ENCODE measurements at places on chromosomes 6 and 20.

DNA sequence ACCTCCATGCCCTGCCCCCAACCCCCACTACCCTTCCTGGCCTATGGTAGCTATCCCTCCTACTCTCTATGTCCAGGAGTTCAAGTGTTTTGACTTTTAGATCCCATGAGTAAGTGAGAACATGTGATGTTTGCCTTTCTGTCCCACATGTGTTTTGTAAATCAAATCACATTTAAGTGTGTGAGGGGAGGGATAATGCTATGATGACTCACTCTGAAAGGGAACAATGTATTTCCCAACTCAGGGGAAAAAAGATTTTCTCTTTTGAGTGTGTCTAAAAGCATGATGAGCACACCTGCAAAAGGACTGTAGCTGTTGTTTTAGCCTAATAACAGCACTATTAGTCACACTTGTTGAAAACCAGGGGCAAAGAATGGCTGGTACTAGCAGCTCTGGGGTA, 193.7 kb downstream of the GJA10 start:
- peak overlapping the region; percentile 10 for H3K4me3 ChIP-seq
- peaks cover 77% of the 10 kb centered on the region for H3K4me1 ChIP-seq
- peak overlapping the region; percentile 43 for H3K27ac ChIP-seq
- H3K36me3 ChIP-seq = peaks cover 1% of the 10 kb centered on the region
- H3K27me3 ChIP-seq = no peaks in the 10 kb centered on the region
- no peak for DNase-seq

DNA sequence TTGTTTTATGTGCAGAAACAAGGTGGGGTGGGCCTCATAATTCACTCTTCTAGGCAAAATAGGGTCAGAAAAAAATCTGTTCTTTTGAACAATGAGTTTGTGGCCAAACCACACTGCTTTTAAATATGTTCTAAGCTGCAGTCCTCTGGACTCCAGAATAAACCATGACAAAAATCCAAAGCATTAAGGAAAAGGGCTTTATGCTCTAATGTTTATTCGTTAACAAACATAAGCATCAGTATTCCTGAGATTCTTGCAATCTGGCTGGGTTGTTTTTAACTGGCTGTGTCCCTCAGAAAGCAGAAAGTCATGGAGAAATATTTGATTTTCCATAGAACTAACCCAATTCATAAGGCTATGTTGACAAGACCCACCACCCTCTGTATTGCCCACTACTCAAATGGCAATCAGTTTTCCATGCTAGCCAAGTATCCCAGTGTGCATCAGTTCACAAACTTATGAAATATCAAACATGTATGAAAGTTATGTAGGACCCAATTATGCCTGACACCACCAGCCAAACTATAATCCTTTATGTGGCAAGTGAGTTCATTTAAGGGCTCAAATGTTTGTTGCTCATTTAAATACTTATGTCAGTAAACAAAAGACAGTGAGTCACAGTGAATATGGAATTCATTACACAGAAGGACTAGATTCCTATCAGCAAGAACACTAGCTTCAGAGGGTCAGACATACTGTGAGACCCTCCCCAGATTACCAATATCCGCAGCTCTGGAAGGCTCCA, 45.1 kb downstream of the PKHD1 start:
- no peak overlapping the region for H3K4me3 ChIP-seq
- no peaks in the 10 kb centered on the region for H3K4me1 ChIP-seq
- DNase-seq = no peak

DNA sequence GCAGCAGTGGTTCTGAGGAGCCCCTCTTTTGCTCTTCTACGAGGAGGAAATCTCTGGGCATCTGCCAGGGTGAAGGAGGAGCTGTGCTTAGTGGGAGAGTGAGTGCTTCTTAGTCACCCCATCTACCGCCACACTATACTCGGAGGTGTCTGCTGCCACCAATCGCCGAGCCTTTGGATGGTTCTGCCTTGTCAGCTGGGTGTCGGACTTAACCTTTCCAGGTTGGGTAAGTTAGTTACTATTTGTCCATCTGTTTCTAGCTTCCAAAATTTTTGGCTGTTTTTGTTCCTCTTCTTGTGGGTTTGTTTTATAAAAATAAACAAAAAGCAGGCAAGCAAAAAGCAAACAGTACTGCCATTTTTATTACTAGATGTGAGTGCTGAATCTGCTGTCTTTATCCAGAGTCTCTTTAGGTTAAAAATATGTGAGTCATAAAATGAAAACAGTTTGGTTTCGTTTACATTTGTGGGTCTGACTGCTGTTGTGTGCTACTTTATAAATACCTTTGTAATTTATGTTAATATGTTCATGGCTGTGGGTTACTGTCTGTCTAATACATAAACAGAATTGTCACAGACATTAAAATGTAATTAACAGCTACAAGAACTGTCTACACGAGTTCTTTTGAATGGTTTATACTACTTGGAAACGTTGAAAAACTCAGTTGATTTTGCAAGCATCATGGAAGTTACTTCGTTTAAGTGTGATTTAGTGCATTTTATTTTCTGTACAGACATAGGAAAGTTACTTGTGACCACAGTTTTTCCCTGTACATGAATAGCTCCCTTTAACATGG, 89.2 kb downstream of the ARID1B start:
- H3K4me3 ChIP-seq = peak overlapping the region; percentile 73
- no peaks in the 10 kb centered on the region for H3K27me3 ChIP-seq
- peaks cover 5% of the 10 kb centered on the region for H3K36me3 ChIP-seq

- H3K36me3 ChIP-seq = no peaks in the 10 kb centered on the region
- H3K4me1 ChIP-seq = no peaks in the 10 kb centered on the region
- peaks cover 34% of the 10 kb centered on the region for H3K27me3 ChIP-seq
- H3K27ac ChIP-seq = no peak overlapping the region
- H3K4me3 ChIP-seq = no peak overlapping the region
- DNase-seq = no peak
Measured at GRCh38 chr20:3733119-3733995, 872 bp downstream of the HSPA12B start.

DNA sequence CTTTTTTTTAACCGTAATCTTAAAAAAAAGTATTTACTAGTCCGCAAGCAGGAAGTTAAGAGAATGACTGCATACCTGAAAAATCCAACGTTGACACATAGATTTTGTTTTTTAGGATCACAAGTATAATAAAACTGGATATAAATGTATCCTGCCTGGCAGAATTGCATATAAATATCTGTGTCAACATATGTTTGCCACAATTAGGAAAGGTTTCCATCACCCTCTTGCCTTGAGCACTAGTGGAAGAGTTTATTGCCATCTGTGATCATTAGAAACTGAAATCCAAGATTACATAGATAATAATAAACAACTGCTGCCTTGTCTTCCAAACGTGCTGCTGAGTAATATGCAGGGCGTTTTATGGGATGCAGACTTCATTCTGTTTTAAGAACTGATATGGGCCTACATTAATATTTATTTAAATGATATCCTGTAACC, 27.9 kb downstream of the PLEKHG1 start:
- DNase-seq = no peak
- peaks cover 23% of the 10 kb centered on the region for H3K27me3 ChIP-seq
- H3K36me3 ChIP-seq = no peaks in the 10 kb centered on the region
- peaks cover 38% of the 10 kb centered on the region for H3K4me1 ChIP-seq

- no peak overlapping the region for H3K4me3 ChIP-seq
- H3K27ac ChIP-seq = no peak overlapping the region
- H3K4me1 ChIP-seq = peaks cover 24% of the 10 kb centered on the region
- peaks cover 17% of the 10 kb centered on the region for H3K27me3 ChIP-seq
- peak; percentile 51 for DNase-seq
- H3K36me3 ChIP-seq = no peaks in the 10 kb centered on the region
Measured at GRCh38 chr20:53981752-53982437, 88.5 kb downstream of the BCAS1 start.

DNA sequence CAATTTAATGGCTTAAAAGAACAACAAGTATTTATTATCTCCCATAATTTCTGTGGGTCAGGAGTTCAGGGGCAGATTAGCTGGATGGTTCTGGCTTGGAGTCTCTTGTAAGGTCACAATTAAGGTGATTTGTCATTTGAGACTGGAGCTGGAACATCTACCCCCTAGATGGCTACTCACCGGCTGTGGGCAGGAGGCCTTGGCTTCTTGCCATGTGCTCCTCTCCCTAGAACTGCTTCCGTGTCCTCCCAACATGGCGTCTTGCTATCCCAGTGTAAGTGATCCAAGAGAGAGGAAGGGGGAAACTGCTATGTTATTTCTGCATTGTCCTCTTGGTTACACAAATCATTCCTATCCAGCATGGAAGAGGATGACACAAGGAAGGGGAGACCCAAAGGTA, 210.2 kb upstream of the ECI2 start:
- no peaks in the 10 kb centered on the region for H3K36me3 ChIP-seq
- H3K27ac ChIP-seq = no peak overlapping the region
- no peak overlapping the region for H3K4me3 ChIP-seq
- no peaks in the 10 kb centered on the region for H3K4me1 ChIP-seq
- H3K27me3 ChIP-seq = peaks cover 42% of the 10 kb centered on the region

DNA sequence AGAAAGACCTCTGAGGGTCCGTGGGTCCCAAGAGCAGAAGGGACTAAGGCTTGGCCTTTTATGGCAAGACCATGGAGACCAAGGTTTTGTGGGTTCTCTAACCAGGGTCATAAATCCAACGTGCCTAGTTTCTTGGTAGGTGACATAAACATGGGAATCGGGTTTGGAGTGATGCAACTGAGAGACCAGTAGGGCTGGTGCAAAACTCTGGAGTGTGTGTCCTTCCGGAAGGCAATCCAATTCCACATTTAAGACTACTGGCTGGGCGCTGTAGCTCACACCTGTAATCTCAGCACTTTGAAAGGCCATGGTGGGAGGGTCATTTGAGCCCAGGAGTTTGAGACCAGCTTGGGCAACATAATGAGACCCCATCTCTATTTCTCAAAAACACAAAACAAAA, 116.5 kb upstream of the ARG1 start:
- H3K4me3 ChIP-seq = no peak overlapping the region
- H3K27me3 ChIP-seq = no peaks in the 10 kb centered on the region
- peaks cover 16% of the 10 kb centered on the region for H3K4me1 ChIP-seq
- DNase-seq = no peak
- H3K27ac ChIP-seq = no peak overlapping the region
- H3K36me3 ChIP-seq = no peaks in the 10 kb centered on the region

- peaks cover 7% of the 10 kb centered on the region for H3K4me1 ChIP-seq
- H3K27me3 ChIP-seq = peaks cover 15% of the 10 kb centered on the region
- peak; percentile 16 for DNase-seq
- no peak within 1 kb of the TSS for H3K27ac ChIP-seq
- peak within 1 kb of the TSS; percentile 59 for H3K4me3 ChIP-seq
Measured at GRCh38 chr6:34465531-34466241, at the start of gene PACSIN1. PACSIN1 (plus strand) TSS chr6:34466076; CDS start chr6:34526306, 60,230 bp downstream.

DNA sequence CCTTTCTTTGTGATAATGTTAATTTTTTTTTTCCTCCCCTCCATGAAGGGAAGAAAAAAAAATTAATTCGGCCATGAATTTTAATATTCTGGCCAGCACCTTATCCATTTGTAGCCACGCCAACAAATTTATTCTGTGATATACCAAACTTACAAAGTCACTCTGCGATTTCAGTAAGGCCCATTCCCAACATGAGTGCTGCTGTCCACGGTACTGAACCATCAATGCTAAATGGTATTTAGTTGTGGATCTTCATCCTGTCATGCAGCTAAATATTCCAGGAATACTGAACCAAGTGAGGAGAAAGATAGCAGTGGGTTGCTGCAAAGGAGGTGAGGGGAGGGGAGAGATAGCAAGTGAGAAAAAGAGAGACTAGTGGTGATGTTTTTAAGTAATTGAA, 19.5 kb upstream of the RSPH4A start:
- H3K27ac ChIP-seq = no peak overlapping the region
- H3K4me1 ChIP-seq = no peaks in the 10 kb centered on the region
- peaks cover 13% of the 10 kb centered on the region for H3K36me3 ChIP-seq
- no peak overlapping the region for H3K4me3 ChIP-seq

- no peaks in the 10 kb centered on the region for H3K36me3 ChIP-seq
- H3K27me3 ChIP-seq = peaks cover 7% of the 10 kb centered on the region
- DNase-seq = no peak
- H3K27ac ChIP-seq = no peak overlapping the region
Measured at GRCh38 chr6:46940433-46941226, 18.9 kb upstream of the ADGRF5 start.

- H3K4me1 ChIP-seq = no peaks in the 10 kb centered on the region
- no peaks in the 10 kb centered on the region for H3K27me3 ChIP-seq
- no peak for DNase-seq
- no peaks in the 10 kb centered on the region for H3K36me3 ChIP-seq
- no peak overlapping the region for H3K27ac ChIP-seq
Measured at GRCh38 chr6:25952535-25952934, 10.1 kb upstream of the TRIM38 start.

DNA sequence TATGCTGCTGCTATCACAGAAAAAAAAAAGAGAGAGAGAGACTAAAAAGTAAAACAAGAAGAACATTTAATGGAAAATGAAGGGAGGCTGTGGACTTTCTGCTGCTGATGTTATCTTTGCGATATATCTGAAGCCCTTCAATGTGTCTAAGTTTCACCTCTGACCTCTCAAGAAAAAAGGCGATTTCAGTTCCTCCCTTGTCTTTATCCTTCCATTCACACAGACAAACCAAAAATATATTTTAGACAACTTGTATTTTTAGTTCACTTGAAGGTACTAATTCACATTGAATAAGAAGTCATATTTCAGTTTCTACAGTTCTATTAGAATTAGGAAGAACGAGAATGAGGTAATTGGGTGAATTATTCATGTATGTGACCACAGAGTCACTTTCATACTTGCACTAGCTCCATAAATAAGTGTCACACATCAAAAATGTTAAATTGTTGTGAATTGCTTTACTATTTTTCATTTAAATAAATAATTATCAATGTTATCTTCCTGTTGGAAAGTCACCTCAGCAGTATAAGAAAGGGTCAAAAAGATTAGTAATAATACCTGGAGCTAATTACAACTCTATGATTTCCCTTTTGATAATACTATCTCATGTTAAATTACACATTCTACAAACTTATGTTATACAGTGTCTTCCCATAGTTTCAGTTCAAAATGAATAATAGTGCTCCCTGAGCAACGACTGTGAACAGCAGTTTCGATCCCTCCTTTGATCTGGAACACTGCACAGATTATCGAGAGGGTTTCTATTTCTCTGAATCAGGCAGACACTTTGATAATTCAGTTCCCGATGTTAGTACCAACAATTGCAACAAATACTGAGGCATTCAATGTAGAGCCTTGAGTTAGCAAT, 85.2 kb upstream of the PLCB4 start:
- no peak overlapping the region for H3K4me3 ChIP-seq
- no peaks in the 10 kb centered on the region for H3K4me1 ChIP-seq
- H3K27ac ChIP-seq = no peak overlapping the region
- H3K36me3 ChIP-seq = no peaks in the 10 kb centered on the region

- no peaks in the 10 kb centered on the region for H3K36me3 ChIP-seq
- peaks cover 48% of the 10 kb centered on the region for H3K27me3 ChIP-seq
- H3K4me3 ChIP-seq = peak overlapping the region; percentile 78
Measured at GRCh38 chr20:17896193-17896723, 72.3 kb downstream of the SNX5 start.

GRCh38 chr6:170265655-170266054, 25.2 kb downstream of the DLL1 start:
- no peak overlapping the region for H3K4me3 ChIP-seq
- H3K4me1 ChIP-seq = no peaks in the 10 kb centered on the region
- H3K27me3 ChIP-seq = peaks cover 10% of the 10 kb centered on the region
- H3K27ac ChIP-seq = no peak overlapping the region
- no peak for DNase-seq

GRCh38 chr20:25273046-25273445, 25.2 kb downstream of the PYGB start:
- H3K27ac ChIP-seq = no peak overlapping the region
- no peak for DNase-seq
- H3K27me3 ChIP-seq = no peaks in the 10 kb centered on the region
- H3K36me3 ChIP-seq = no peaks in the 10 kb centered on the region
- no peak overlapping the region for H3K4me3 ChIP-seq
- no peaks in the 10 kb centered on the region for H3K4me1 ChIP-seq

GRCh38 chr6:125210667-125211066, 57.1 kb downstream of the TPD52L1 start:
- H3K4me3 ChIP-seq = no peak overlapping the region
- no peaks in the 10 kb centered on the region for H3K4me1 ChIP-seq
- no peaks in the 10 kb centered on the region for H3K36me3 ChIP-seq
- H3K27me3 ChIP-seq = peaks cover 13% of the 10 kb centered on the region
- H3K27ac ChIP-seq = no peak overlapping the region
- no peak for DNase-seq
